ENCODE measurements at places on chromosomes 7 and 10. TPM values are rescaled to one million over a fixed set of nuclear protein-coding genes. Genes with fewer than 3 reads are reported as not detected.

DNA sequence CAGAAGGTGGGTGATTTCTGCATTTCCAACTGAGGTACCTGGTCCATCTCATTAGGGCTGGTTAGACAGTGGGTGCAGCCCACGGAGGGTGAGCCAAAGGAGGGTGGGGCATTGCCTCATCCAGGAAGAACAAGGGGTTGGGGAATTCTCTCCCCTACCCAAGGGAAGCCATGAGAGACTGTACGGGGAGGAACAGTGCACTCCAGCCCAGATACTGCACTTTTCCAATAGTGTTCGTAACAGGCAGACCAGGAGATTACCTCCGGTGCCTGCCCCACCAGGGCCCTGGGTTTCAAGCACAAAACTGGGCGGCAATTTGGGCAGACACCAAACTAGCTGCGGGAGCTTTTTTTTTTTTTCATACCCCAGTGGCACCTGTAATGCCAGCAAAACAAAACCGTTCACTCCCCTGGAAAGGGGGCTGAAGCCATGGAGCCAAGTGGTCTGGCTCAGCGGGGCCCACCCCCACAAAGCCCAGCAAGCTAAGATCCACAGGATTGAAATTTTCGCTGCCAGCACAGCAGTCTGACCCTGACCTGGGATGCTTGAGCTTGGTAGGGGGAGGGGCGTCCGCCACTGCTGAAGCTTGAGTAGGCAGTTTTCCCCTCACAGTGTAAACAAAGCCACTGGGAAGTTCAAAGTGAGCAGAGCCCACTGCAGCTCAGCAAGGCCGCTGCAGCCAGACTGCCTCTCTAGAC lies 31.2 kb downstream of the ARMC10 start:
- H3K4me3 ChIP-seq = no peak overlapping the region
- peak; percentile 30 for DNase-seq
- H3K36me3 ChIP-seq = peaks cover 8% of the 10 kb centered on the region
- no peak overlapping the region for H3K27ac ChIP-seq
- H3K4me1 ChIP-seq = no peaks in the 10 kb centered on the region

The MMP21 gene
- 0.26 TPM for total RNA-seq

The TRDMT1 gene
- total RNA-seq = 5.8 TPM

GRCh38 chr7:221978-222715 lies 29.8 kb downstream of the FAM20C start:
- H3K27me3 ChIP-seq = no peaks in the 10 kb centered on the region
- peaks cover 22% of the 10 kb centered on the region for H3K36me3 ChIP-seq
- DNase-seq = no peak
- H3K27ac ChIP-seq = no peak overlapping the region
- H3K4me3 ChIP-seq = no peak overlapping the region

The SPDYE2B gene
- not detected for total RNA-seq

DNA sequence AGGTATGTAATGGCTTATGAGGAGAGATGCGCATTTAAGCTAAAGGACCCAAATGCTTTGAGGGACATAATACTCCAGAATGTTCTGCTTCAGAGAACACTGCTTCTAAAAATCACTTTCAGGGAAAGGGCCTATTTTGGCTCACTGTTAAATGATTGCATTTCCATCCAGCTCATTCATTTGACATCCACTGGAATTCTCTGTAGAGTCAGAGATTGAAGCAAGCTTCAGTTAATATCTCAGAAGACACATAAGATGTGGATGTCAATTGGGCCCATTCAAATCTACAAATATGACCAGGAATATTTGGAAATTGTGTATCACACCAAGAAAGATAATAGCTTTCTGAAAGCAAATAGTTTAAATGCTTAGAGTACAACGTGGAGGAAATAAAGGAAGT lies 209.9 kb upstream of the VSTM2A start:
- no peaks in the 10 kb centered on the region for H3K4me1 ChIP-seq
- no peaks in the 10 kb centered on the region for H3K36me3 ChIP-seq
- DNase-seq = no peak
- H3K27ac ChIP-seq = no peak overlapping the region
- H3K4me3 ChIP-seq = no peak overlapping the region

DNA sequence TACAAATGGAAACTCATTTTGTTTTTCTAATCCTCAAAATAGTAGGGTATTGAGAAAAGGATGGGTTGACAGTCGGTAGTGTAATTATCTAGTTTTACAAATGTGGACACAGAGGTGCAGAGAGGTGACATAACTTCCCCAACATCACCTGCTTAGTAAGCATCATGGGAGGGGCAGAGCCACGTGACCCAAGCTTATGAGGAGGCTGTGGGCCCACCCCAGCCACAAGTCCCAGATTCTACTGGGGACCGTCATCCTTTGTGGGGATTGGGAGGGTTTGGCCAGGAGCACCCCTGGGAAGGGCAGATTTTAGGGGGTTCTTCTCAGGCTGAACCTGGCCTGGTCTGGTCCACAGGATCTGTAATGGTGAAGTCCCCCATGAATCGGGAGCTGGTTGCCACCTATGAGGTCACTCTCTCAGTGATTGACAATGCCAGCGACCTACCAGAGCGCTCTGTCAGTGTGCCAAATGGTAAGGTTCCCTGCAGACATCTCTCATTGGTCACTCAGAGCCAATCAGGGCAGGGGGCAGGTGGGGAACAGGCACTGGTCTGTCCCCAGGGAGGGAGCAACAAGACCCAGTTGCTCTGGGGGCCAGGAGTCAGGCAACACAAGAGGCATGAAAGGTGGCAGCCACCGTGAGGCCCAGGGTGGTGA lies 23.6 kb upstream of the VSIR start:
- peaks cover 3% of the 10 kb centered on the region for H3K27me3 ChIP-seq
- DNase-seq = no peak
- no peaks in the 10 kb centered on the region for H3K36me3 ChIP-seq
- H3K4me1 ChIP-seq = no peaks in the 10 kb centered on the region
- no peak overlapping the region for H3K4me3 ChIP-seq
- no peak overlapping the region for H3K27ac ChIP-seq

GRCh38 chr10:74335501-74335900 lies 184.5 kb downstream of the ADK start:
- H3K4me3 ChIP-seq = no peak overlapping the region
- no peaks in the 10 kb centered on the region for H3K36me3 ChIP-seq
- no peaks in the 10 kb centered on the region for H3K27me3 ChIP-seq
- no peak overlapping the region for H3K27ac ChIP-seq
- no peak for DNase-seq

The ANLN gene
- 21.5 TPM for total RNA-seq

The MLXIPL gene
- 0.51 TPM for total RNA-seq

GRCh38 chr10:114697061-114697598 lies 39.1 kb upstream of the ABLIM1 start:
- no peak overlapping the region for H3K4me3 ChIP-seq
- DNase-seq = peak; percentile 76
- no peak overlapping the region for H3K27ac ChIP-seq

- H3K36me3 ChIP-seq = no peaks in the 10 kb centered on the region
- H3K27me3 ChIP-seq = no peaks in the 10 kb centered on the region
- H3K4me1 ChIP-seq = no peaks in the 10 kb centered on the region
- no peak overlapping the region for H3K27ac ChIP-seq
- no peak for DNase-seq
Observed at GRCh38 chr7:148397985-148398384, 192.6 kb upstream of the C7orf33 start.

GRCh38 chr7:18792871-18793595 lies 297.5 kb downstream of the HDAC9 start:
- no peaks in the 10 kb centered on the region for H3K27me3 ChIP-seq
- DNase-seq = peak; percentile 52
- no peaks in the 10 kb centered on the region for H3K4me1 ChIP-seq
- no peaks in the 10 kb centered on the region for H3K36me3 ChIP-seq
- H3K27ac ChIP-seq = no peak overlapping the region

DNA sequence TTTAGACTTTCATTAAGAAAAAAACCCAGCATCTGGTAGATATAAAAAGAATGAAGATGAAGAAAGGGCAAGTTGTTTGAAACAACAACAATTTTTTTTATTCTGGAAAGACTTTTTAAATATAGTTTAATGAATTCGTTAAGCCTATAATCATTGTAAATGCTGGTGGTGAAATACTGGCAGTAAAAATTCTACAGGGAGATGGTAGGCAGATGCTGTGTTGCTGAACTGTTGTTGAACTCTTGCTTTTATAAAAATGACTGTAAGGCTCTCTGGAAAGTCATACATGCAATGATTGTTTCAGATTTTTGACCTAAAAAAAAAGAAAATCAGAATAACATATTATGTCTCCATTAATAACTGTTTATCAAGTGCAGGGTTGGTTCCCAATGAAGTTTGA lies 39.0 kb downstream of the SCIN start:
- no peak overlapping the region for H3K4me3 ChIP-seq
- H3K27ac ChIP-seq = no peak overlapping the region
- no peaks in the 10 kb centered on the region for H3K36me3 ChIP-seq
- no peaks in the 10 kb centered on the region for H3K4me1 ChIP-seq
- H3K27me3 ChIP-seq = no peaks in the 10 kb centered on the region
- DNase-seq = no peak

The PAXIP1 gene
- total RNA-seq = 6.4 TPM

DNA sequence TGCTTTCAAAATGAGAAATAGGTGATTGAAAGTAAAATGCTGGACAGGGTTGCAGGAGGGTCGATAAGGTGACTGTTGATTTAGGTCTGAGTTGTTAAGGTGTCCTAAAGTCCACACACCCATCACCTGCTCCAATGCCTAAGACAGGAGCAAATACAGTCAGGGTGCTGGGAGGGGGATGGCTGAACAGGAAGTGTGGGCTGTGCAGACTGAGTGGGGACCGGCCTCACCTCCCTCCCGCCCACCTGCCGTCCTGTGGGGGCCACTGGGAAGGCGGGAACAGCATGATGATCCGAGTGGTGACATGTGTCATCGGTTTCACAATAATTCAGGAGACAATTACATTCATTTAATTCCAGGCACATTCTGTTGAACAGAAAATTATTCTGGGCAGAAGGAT lies 260.8 kb downstream of the DNAJB6 start:
- H3K4me1 ChIP-seq = no peaks in the 10 kb centered on the region
- H3K27me3 ChIP-seq = no peaks in the 10 kb centered on the region
- no peak for DNase-seq
- H3K4me3 ChIP-seq = no peak overlapping the region
- no peak overlapping the region for H3K27ac ChIP-seq
- no peaks in the 10 kb centered on the region for H3K36me3 ChIP-seq

The CYP3A7 gene
- total RNA-seq = 37.8 TPM

DNA sequence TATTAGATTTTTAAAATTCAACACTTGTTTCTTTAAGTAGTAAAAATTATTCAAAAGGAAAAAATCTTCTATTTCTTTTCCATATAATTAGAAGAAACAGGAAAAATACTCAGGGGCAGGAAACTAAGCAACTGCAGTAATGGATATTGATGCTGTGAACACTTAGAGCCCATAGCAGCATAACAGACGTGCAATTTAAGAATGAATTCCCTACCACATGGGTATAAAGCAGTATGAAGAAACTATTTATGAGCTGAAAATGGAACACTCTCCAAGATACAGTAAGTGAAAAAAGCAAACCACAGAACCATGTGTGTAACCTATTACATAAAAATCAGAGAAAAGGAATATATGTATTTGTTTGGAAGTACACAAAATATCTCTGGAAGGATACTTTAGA lies 30.8 kb downstream of the ARHGAP19 start:
- H3K27ac ChIP-seq = no peak overlapping the region
- DNase-seq = no peak
- no peaks in the 10 kb centered on the region for H3K27me3 ChIP-seq
- no peaks in the 10 kb centered on the region for H3K36me3 ChIP-seq
- no peaks in the 10 kb centered on the region for H3K4me1 ChIP-seq

- no peaks in the 10 kb centered on the region for H3K27me3 ChIP-seq
- peak; percentile 75 for DNase-seq
- H3K4me3 ChIP-seq = no peak overlapping the region
Observed at GRCh38 chr7:50728184-50728583, 54.5 kb downstream of the GRB10 start.

The GNGT1 gene
- total RNA-seq = not detected

The SLIT1 gene
- 0.17 TPM for total RNA-seq

The DMBT1 gene
- total RNA-seq = under 0.01 TPM

The CPED1 gene
- total RNA-seq = 196 TPM

The TMEM196 gene
- not detected for total RNA-seq

- peak overlapping the region; percentile 83 for H3K27ac ChIP-seq
- no peak overlapping the region for H3K4me3 ChIP-seq
- no peaks in the 10 kb centered on the region for H3K27me3 ChIP-seq
- peaks cover 25% of the 10 kb centered on the region for H3K4me1 ChIP-seq
Observed at GRCh38 chr10:17001961-17002749, 127.5 kb downstream of the CUBN start.

DNA sequence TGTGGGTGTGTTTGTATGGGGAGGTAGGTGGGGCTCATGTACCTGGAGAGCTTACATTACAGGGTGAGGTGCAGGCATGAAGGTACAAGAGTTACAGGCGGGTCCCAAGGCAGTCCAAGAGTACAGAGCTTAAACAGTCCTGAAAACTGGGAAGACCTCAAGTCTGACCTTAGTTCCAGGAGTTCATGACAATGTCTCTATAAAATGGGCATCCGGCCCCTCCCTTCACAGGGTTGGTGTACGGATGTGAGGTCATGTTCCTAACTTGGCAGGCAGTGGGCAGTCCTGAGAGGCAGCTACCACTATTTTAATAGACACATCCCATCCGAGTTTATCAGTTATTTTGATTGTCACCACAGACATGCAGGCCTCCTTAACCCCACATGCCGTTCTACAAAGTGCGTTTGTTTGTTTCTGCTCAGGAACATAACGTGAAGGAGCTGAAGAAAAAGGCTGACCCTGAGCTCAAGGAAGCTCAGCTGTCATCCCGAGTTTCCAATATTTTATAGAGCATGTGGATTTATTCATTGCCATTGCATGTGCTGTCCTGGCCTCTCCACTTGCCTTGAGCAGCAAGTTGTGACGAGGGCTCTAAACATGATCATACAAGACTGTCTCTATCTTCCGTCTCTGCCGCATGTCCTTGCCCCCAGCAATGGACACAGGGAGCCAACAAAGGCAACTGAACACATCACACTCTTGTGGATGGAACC lies 647.5 kb upstream of the IGFBP3 start:
- no peaks in the 10 kb centered on the region for H3K27me3 ChIP-seq
- DNase-seq = no peak
- no peak overlapping the region for H3K27ac ChIP-seq
- no peak overlapping the region for H3K4me3 ChIP-seq
- H3K36me3 ChIP-seq = no peaks in the 10 kb centered on the region

DNA sequence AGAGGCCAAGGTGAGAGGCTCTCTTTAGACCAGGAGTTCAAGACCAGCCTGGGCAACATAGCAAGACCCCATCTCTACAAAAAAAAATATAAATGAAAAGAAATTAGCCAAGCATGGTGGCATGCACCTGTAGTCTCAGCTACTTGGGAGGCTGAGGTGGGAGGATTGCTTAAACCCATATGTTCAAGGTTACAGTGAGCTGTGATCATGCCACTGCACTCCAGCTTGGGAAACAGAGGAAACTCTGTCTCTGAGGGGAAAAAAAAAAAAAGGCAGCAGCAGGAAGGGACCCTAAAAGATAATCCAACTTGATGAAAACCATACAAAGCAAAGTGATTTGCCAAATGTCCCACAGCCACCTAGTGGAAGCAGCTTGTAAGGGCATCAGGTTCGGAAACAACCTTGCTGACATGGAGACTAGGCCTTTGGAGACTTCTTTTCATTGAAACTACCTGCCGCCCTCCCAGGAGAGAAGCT lies 15.6 kb upstream of the PBLD start:
- no peaks in the 10 kb centered on the region for H3K27me3 ChIP-seq
- no peaks in the 10 kb centered on the region for H3K4me1 ChIP-seq
- DNase-seq = peak; percentile 67
- peaks cover 7% of the 10 kb centered on the region for H3K36me3 ChIP-seq
- H3K4me3 ChIP-seq = no peak overlapping the region
